ENCODE measurements at places on chromosomes 13 and 19.

DNA sequence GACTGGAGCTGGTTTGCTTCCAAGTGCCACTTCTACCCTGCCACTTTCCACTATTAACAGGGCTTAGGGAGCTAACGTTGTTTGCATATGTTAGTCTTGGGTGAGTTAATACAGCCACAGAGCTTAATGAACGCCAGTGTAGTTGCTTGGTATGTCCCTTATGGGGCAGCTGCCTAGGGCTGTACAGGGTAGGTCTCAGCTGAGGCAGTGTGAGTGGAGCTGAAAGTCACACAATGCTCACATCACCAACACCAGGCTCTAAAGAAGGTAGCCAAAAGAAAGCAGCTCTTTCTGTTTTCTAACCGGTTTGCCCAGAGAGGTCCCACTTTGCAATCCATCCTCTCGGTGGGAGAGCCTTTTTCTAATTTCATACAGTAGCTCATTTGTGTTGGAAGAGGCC is 186.2 kb downstream of the RGCC start:
- DNase-seq, result no peak

- no peak for DNase-seq
These were observed 61.5 kb downstream of the COL4A1 start for GRCh38 chr13:110245416-110245899.

GRCh38 chr13:65746406-65746921 is 1483.7 kb downstream of the PCDH9 start:
- no peak for DNase-seq

DNA sequence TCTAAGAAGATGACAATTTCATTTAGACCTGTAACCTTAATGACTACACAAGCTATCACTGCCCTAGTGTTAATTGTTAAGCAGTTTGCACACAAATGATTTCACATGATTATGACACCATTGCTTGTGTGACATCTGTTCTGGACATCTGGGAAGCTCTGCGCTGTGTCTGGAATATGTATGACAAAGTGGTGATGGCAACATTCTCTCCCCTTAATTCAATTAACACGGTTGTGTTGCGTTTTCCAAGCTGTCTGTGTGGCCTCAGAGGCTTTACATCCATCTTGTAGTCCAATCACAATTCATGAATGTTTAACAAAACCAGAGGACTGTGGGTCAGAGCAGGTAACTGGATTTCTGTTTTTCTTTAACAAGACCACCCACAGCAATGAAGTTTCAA is 204.4 kb downstream of the COG6 start:
- DNase-seq, result no peak

GRCh38 chr19:49690656-49691242 is at the start of gene CPT1C:
Gene CPT1C (plus strand): TSS chr19:49691116. CDS start chr19:49692253, 1,137 bp downstream.
- no peak for DNase-seq

DNA sequence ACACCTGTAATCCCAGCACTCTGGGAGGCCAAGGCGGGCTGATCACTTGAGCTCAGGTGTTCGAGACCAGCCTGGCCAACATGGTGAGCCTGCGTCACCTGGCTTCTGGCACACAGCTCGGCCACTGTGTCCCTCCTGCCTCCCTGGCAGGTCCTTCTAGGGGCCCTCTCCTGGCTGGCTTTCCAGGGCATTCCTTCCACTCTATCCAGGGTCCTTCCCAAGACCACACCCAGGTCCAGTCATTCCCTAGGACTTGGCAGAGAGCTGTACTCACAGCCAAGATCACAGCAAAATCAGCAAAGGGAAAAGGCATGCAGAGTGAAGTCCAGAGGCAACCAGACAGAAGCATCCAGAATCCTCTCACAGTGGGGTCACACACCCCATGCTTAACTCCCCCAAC is 9.7 kb upstream of the HSH2D start:
- DNase-seq, result no peak

GRCh38 chr13:38763446-38764381 is 76.8 kb downstream of the FREM2 start:
- DNase-seq, result no peak

DNA sequence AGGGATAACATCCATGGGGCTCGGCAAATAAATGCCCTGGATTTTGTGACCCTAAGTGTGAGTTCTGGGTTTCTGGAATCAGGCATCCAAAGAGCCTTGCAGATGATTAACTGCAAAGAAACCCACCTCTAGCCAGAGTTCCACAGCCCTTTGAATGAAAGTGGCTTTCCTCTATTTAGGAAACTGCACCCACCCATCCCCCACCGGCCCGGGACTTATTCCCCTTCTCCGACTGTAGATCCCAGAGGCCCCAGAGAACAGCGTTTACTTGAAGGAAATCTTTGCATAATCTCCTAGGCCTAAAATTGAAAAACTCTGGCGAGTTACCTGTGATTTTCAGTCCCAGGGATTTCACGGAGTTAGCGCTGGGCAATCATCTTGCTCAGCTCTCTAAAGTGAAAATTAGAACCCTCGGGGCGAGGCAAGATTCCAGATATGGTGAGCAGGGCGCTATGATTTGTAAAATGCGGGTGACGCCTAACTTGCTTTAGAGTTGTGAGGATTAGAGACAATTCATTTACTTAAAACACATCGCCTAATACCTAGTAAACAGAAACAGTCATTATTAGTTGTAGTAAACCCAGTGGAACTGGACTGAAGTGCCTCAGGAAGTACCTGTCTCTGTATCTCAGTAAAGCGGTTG is 9.4 kb downstream of the URAD start:
- no peak for DNase-seq

GRCh38 chr19:42132030-42132628 is at the start of gene POU2F2:
Gene POU2F2 (minus strand): TSS chr19:42132446. CDS start chr19:42132411, 35 bp downstream.
- peak; percentile 31 for DNase-seq

DNA sequence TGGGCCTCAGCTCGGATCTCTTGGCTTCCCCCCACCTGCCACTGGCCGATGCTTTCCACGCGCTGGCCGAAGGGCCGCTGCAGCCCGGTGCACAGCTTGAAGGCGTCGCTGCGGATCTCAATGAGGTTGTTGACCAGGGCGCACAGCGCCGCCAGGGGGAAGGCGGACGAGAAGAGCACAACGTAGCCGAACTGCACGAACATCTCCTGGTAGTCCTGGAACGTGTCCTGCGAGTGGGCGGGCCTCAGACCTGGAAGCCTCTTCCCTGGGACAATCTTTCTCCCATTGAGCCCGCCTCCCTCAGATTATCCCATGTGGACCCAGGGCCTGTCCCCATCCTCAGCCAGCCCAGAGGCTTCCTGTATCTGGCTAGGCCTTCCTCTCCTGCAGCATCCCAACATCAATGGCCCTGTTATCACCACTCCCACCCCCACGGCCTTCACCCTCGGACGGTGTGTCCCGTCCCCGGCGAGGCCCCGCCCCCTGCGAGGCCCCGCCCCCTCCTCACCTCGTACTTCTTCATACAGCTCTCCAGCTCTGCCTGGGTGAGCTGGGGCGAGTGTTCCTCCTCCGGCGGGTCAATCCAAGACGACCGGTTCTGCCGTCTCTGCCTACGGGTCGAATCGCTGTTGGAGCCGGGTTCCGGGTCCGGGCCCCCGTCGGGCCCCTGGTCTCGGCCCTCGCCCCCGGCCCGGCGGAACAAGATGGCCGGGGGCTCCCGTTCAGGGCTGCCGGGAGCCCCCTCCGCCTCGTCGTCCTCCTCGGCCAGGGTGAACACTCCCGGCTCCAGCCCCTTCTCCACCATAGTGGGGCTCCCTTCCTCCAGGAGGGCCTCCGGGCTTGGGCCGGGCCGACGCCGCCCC is 6.8 kb downstream of the ANO8 start:
- DNase-seq, result no peak

- no peak for DNase-seq
These were observed 469.5 kb upstream of the TSHZ3 start for GRCh38 chr19:31818798-31819105.

DNA sequence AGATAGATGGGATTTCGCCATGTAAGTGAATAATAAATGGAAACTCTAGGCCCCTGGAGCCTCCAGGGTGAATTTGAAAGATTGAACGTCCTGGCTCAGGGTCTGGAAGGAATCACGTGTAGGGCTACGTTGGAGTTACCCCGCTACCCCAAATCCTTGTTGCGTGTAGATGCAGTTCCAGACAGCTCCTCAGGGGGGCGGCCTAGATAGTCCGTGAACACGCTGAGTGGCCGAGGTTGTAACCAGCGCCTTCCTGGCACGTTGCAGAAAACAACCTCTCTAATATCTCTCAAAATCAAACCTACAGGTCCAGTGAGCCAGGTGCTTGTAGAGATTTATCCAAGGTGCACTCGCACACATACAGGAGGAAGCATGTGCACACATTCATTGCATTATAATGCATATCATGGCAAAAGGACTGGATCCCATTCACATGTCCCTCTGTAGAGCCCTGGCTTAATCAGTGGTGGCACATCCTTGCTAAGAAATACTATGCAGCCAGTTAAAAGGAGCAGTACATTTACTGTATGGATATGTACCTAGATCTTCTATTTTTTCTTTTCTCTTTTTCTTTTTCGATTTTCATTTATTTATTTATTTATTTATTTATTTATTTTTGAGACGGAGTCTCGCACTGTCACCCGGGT is 2.5 kb upstream of the KEAP1 start:
- DNase-seq, result peak; percentile 51

DNA sequence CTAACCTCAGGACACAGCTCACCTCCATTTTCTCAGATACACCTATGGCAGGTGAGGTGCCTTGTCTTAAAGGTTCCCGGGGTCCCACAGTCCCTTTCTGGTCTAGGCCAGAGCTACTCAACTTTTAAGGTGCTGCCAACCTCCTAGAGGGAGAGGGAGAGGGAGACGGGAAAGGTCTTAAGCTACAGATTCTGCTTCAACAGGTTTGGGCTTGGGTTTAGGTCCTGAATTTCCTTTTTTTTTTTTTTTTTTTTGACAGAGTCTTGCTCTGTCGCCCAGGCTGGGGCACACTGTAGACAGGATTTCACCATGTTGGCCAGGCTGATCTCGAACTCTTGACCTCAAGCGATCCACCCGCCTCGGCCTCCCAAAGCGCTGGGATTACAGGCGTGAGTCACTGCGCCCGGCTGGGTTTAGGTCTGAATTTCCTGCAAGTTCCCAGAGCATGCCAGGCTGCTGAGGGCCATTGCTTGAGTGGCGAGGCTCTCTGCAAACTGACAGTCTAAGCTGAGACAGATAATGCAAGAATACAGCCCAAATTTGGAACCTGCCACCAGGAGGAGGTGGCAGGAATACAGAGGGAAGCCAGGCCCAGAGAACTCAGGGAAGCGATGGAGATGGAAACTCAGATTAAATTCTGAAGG is 7.8 kb upstream of the SYCN start:
- DNase-seq, result no peak

- DNase-seq, result no peak
These were observed 2.2 kb upstream of the EPS15L1 start for GRCh38 chr19:16473875-16474392.

GRCh38 chr13:97577026-97577425 is 143.1 kb downstream of the RAP2A start:
- DNase-seq, result no peak

- no peak for DNase-seq
These were observed 26.5 kb upstream of the ASF1B start for GRCh38 chr19:14162871-14163297.

DNA sequence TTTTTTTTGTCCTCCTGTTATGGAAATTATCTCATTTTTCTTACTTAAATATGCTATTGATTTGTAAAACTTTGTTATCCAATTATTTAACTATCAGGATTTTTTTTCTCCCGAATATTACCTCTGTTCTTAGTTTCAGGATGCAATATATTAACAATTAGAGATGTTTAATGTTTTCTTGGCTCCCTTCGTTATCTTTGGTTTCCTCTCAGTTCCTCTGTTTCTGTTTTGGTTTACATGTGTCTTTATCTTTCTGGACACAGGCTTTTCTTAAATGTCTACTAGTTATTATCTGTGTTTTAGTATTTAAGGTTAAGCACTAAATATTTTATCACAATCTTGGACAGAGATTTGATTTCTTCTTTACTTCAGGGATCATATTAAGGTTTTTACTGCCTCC is 462.2 kb upstream of the SLC10A2 start:
- DNase-seq, result no peak

- no peak for DNase-seq
These were observed 11.1 kb downstream of the PROZ start for GRCh38 chr13:113169277-113170272.

DNA sequence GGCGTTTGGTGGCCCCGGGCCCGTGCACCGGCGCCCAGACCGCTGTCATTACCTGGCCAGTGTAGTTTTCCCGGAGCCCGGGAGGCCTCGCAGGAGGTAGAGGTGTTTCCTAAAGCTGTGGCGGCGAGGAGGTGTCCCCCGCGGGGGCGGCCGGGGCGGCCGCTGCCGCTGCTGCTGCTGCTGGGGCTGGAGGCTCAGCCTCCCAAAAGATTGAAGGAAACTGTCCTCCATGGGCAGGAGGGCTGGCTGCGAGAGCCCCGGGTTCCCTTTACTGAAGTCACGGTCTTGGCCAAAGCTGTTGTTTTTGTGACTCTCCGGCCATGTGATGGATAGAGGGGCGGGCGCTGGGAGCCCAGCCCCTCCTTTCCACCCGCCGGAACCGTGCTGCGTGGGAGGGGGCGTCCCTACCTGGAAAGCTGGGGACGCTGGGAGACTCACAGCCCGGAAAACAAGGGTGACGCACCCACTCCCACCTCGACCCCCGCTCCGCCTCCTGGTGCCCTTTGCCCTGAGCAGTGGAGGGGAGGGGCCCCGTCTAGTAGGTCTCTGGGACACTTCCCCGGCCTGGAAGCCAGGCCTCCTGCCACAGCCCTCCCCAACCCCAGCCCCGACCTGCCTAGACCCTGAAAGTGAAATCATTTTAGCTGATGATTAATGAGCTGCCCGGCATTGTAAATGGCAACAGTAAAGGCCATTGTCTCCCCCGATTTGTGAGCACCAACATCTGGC is at the start of gene N4BP2L1:
Gene N4BP2L1 (minus strand): TSS at position 279 of the 729 bp plus-strand sequence. CDS start 48 bp downstream, at position 231.
- peak; percentile 53 for DNase-seq

DNA sequence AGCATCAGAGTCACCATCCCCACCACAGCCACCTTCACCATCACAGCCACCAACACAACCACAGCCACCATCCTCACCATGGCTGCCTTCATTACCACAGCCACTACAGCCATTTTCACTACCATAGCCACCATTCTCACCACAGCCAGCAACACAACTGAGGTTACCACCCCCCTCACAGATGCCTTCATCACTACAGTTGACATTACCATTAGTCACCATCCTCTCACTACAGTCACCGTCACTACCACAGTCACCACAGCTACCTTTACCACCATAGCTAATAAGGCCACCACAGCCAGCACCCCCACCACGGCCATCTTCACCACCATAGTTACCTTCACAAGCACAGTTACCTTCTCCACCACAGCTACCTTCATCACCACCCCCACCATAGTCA is 269.6 kb downstream of the DNAJC15 start:
- DNase-seq, result no peak

DNA sequence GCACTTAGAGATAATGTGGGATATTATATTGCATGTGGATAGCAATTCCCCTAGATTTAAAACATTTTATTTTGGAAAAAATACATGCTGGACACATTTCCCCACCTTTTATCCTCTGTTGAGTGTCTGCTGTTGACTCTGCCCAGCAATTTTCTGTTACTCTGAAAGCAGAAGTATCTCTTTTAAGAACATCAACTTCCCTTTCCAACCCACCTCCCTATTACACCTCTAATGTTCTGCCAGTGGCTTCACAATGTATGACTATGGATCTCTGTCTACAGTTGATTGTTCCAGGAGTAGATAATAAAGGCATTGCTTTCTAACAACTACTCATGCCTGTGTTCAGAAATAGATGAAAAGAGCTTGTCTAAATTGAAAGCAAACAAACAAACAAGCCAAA is 754.8 kb upstream of the SLITRK6 start:
- DNase-seq, result no peak

All from KG1 (cell line).